ENCODE measurements at places on chromosomes 6 and 20. TPM values are rescaled to one million over a fixed set of nuclear protein-coding genes. Genes with fewer than 3 reads are reported as not detected.

DNA sequence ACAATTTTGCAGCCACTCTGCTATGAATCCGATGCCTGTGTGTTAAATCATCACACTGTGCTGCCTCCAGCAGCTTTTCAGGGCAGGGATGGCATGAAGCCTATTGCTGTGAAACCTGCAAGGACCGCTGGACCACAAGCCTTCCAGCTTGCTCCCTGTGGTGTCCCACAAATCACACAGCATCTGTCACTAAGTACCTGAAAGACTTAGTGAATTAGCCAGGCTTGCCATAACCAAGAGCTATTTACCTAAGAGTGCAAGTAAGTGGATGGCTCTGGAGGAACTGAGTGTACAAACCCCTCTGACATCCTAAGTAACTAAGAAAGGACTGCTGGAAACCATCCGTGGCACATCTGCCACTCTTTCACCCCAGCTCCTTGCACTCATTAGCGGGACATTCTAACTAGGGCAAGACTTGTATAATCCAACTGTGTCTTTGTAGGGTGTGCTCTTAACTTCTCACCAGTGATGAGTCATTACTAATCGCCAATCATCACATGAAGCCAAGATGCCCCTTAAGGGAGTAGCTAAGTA, 34.7 kb downstream of the FOXQ1 start:
- DNase-seq = no peak

GRCh38 chr6:5747379-5747778, 259.3 kb downstream of the NRN1 start:
- DNase-seq = no peak

GRCh38 chr6:21777846-21778245, 184.3 kb downstream of the SOX4 start:
- DNase-seq = no peak

GRCh38 chr6:50091641-50092040, 41.9 kb upstream of the DEFB112 start:
- no peak for DNase-seq

GRCh38 chr20:33460711-33461110, 17.1 kb upstream of the SNTA1 start:
- peak; percentile 44 for DNase-seq

DNA sequence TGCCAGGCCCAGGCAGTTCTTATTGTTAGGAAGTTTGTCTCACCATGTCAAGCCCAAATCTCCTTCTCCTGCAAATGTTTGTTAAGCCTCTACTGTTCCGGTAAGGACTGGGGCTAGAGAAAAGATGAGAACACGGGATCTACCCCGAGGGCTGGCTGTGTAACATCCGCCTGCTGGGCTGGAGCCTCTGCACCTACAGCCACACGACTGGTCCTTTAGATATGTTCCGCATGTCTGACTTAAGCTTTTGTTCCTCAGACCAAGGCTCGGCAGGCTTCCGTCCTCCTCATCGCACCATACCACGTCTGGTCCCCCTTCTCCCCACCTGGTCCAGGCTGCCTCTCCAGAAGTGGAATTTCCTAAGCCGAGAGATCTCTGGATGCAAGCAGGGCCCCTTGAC, 2.6 kb downstream of the GHRH start:
- no peak for DNase-seq

- DNase-seq = peak; percentile 25
Observed at GRCh38 chr6:28988536-28989311, 16.4 kb downstream of the ZNF311 start.

GRCh38 chr20:15026759-15027158, 689.3 kb upstream of the FLRT3 start:
- no peak for DNase-seq

- DNase-seq = no peak
Observed at GRCh38 chr6:127950566-127951145, 49.8 kb upstream of the THEMIS start.

GRCh38 chr20:10469599-10469998, 34.5 kb downstream of the SLX4IP start:
- peak; percentile 81 for DNase-seq

Gene KHDC1L
- not detected for total RNA-seq

Gene CDC5L
- 27.3 TPM for total RNA-seq

DNA sequence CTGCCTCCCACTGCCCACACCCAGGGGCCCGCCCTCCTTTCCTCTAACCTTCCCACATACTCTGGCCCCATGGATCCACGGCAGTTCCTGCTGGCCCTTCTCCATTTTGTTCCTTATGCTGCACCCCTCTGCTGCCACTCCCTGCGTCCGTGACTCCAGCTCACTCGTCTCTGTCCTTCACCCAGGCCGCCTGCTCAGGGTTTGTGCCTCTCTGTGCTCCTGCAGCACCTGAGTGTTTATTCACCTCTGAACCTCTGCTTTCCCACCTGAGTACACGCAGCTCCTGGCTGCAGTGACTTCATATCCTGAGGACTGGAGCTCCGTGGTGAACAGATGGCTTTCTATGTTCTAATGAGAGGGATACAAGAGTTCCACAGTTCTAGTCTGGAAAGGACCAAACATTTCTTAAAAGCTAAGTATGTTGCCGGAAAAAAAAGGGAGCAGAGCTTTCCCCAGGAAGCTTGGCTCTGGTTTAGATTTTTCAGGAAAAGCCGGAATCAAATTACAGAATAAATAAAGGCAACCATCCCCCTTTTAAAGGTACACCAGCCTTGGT, 1.5 kb upstream of the GNRH2 start:
- no peak for DNase-seq

GRCh38 chr20:4782378-4782772, 60.7 kb downstream of the PRND start:
- DNase-seq = no peak

Gene KCNQ2
- total RNA-seq = not detected

Gene OLIG3
- not detected for total RNA-seq

- DNase-seq = no peak
Observed at GRCh38 chr20:61019322-61019721, 232.7 kb upstream of the CDH4 start.

Gene ADAM33
- 0.10 TPM for total RNA-seq

DNA sequence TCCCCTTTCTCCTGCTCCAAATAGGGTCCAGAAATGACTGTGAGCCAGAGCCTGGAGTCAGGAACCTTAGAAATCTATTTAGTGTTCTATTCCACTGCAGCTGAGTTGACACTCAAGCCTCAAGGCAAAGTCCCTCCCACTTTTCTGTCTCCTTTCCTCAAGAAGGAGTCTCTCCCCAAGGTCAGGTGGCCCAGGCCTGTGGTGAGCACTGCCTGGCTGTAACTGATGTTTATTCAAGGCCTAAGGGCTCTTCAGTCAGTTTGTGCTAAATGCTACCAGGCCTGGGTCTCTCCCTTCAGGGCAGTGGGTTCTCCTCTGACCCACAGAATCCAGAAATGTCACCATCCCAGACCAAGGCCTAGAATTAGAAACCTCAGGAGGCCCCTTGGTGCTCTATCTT, 1042.9 kb upstream of the EPHA7 start:
- DNase-seq = no peak

All from renal cortical epithelial cell (primary cell).